Hematopoietic multipotent progenitor cell (in vitro differentiated cells): ENCODE measurements at places on chromosomes 16 and 17.

GRCh38 chr17:41610965-41611640 is 1.5 kb downstream of the KRT16 start:
- no peak for DNase-seq

DNA sequence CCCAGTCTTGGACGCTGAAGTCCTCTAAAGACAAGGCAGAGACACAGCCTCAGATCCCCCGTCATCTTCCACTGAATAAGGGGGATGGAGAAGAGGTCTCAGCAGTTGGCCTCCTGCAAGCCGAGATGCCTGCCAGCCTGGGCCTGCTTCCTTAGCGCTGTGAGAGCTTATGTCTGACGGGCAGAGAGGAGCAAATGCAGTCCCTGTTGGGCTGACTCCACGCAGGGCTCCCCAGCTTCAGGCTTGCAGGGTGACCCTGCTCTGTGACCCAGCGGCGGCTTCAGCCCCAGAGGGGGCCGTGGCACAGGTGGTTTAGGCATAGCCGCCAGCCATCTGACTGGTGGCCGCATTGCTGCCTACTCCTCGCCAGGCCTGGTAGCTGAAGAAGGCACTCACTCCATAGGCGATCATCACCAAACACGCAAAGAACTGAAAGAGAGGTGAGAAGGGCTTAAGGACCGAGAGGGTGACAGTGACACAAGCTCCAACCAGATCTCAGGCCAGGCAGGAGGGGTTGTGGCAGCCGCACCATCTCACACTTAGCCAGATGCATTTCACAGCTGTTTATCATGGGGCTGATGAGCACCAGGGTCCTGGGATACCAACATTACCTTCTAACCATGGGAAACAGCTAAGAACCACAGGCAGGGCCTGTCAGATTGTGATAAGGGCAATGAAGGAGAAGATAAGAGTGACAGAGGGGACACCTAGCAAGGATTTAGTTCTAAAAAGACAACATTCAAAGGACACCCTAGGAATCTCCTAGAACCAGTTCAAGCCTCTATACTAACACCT is 11.7 kb downstream of the ARL2BP start:
- no peak for DNase-seq

GRCh38 chr17:48123111-48123510 is 15.5 kb downstream of the SNX11 start:
- no peak for DNase-seq

DNA sequence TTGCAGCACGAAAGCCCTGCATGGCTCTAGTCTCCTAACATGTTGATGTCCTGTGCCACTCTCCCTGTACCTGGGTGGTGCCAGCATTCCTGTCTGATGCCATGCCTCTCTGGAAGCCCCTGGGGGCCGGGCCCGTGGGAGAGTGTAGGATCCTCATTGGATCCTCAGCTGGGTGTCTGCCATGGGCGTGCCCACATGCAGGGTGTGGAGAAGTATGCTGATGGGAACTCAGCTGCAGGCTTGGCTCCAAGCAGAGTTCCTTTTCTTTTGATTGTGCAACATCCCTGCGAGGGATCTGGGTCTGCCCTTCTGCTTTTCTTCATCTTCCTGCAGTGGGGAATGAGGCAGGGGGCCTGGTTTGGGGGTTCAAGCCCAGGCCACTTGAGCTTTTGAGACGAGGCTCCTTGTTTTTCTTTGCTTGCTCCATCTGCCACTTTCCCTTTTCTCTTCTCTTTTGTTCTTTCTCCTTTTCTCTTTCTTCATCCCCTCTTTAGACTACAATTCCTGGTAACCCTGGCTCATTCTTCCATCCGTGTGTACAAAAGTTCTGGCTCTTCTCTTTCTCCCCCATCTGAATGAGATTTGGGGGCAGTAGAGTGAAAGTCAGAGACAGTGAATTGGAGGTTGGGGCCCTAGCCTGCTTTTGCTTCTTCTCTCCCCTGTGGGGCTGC is 32.9 kb downstream of the KSR1 start:
- no peak for DNase-seq

GRCh38 chr17:50199803-50200456 is 1.5 kb downstream of the COL1A1 start:
- DNase-seq = peak; percentile 78

DNA sequence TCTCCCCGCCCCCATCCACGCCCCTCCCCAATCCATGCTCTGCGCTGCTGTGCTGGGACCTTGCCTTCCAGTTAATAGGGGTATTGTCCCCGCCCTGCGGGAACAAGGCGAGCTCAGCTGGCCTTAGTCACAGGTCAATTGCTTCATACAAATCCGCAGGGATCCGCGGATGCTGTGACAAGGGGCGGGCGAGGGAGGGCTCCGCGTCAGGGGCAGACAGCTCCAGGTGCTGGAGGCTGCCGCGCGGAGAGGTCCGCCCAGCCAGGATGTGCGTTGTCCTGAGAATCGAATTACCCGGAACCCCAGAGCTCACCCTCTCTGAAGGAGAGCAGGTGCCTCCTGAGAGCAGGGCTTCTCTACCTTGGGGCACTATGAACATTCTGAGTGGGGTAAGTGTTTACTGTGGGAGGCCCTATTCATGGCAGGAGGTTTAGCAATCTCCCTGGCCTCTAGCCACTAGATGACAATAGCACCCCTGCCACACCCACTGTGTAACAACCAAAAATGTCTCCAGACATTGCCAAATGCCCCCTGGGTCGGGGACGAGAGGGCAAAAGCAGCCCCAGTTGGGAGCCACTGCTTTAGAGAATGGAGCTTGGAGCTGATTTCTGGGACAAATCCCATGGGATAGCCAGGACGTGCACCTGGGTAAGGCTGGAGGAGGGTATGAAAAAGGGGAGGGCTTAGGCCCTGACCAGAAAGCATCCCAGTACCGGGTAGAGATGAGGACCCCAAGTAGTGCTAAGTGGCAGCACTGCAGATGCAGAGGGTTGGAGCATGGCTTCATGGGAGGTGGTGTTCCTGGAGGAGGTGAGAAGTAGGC is 138.2 kb downstream of the CYLD start:
- no peak for DNase-seq

DNA sequence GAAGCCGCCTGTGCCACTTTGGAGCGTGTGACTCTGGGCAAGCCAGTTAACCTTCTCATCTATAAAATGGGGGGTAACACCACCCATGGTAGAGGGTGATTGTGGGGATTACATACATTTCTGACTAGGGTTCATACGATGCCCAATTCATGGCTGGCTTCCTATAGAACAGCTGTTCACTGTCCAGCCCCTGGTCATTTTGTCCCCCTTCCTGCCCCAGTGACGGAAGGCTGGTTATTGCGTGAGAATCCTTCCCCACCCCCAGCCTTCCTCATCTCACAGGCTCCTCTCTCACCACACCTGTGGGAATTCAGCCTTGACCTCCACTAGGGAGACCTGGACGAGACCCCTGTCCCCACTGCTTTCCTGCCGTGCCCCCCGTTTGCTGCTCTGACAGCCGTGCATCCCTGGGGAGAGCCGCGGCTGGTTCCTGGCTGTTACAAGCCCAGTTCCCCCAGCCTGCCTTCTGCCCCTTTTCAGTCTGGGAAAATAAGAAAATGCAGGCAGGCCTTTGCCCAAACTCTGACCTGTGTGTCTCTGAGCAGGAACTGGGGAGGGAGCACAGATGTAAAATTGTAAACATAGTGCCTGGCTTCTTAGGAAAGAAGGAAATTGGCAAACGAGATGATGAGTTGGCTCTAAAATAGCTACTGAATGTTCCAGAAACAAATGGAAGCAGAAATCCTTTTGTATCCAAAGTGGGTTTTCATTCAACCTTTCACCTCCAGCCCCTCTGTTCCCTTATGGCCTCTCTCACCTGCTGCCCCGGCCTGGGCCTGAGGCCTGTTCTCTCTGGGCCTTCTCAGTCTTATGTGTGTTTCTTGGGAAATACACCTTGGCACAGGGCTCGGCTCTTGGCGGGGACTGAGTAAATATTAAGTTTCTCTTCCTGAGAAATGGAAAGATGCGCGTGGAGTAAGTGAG is 67.3 kb downstream of the OR1D5 start:
- no peak for DNase-seq

GRCh38 chr16:12651765-12652512 is 151.7 kb downstream of the CPPED1 start:
- no peak for DNase-seq

DNA sequence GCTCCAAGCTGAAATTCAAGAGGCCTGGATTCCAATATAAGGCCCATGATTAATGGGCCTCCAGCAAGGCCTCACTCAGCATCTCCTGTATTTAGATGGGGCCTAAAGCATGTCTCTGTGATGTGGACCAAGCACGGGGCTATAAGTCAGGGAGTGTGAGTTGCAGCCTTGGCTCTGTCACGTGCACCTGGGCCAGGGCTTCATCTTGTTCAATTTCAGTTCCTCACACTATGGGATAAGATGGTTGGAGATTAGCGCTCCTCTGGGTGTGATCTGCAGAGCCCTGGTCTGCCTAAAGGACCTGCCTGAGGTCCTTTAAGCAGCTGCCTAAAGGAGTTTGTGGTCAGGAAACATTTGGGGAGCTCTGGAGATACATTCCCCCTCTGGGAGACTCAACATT is 25.2 kb downstream of the KLHL36 start:
- DNase-seq = no peak

GRCh38 chr16:15961060-15961511 is 11.7 kb downstream of the ABCC1 start:
- DNase-seq = peak; percentile 93

DNA sequence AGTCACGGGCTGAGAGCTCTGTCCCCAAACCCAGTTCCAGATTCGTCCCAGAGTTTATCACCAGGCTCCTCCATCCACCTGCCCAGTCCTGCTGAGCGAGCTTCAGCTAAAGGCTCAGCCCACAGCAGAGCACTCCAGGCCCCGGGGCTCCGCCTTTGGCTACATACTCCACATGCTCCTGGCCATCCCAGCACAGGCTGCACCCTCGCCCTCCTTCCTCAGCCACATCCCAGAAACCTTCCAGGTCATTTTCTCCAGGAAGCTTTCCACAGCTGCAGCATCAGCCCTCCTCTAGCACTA is 4.7 kb upstream of the CD2BP2 start:
- no peak for DNase-seq

- no peak for DNase-seq
Observed at GRCh38 chr17:82487910-82488309, 29.4 kb downstream of the NARF start.

- DNase-seq = no peak
Observed at GRCh38 chr17:76553178-76553908, 13.5 kb downstream of the PRCD start.

DNA sequence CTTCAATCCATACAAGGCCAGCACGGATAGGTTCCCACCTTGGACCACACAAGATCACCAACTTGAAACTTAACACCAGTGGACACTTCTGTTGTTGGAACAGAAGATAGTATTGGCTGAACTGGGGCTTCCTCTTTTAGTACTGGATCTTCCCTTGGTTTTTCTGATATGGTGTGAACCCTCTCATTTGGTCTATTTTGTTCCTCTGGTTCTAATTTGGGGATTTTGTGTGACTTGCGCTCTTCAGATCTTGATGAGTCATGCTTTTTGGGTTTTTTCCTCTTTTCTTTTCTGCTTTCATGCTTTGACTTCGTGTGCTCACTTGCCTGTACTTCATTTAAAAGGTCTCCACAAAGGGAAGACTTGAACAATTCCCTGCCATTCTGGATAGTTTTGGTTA is 39.0 kb downstream of the SOST start:
- peak; percentile 40 for DNase-seq

- DNase-seq = no peak
Observed at GRCh38 chr17:35546487-35546886, 9.0 kb upstream of the SLFN12L start.
